Melanocyte of skin (primary cell): ENCODE measurements at places on chromosomes 3 and 15. TPM values are rescaled to one million over a fixed set of nuclear protein-coding genes. Genes with fewer than 3 reads are reported as not detected.

Gene RTP4
- total RNA-seq = 47.0 and 58.3 TPM in 2 replicates

Gene HEG1
- total RNA-seq = 2.8 and 4.3 TPM in 2 replicates

Gene A4GNT
- total RNA-seq = not detected in 2 replicates

Gene TF
- total RNA-seq = 0.36 and 1.0 TPM in 2 replicates

Gene NANOGP8
- not detected in 2 replicates for total RNA-seq

Gene SMCO1
- total RNA-seq = not detected in 2 replicates

Gene ANKRD34C
- not detected in 2 replicates for total RNA-seq

Gene DPPA2
- not detected in 2 replicates for total RNA-seq

Gene PRKCD
- total RNA-seq = 7.2 and 12.0 TPM in 2 replicates

Gene ROPN1
- 12.0 and 19.6 TPM in 2 replicates for total RNA-seq

Gene C3orf22
- not detected in 2 replicates for total RNA-seq

Gene MINAR1
- total RNA-seq = 1.00 and 1.7 TPM in 2 replicates
